G401 (cell line): ENCODE measurements at places on chromosomes 11 and 22. TPM values are rescaled to one million over a fixed set of nuclear protein-coding genes. Genes with fewer than 3 reads are reported as not detected.

Gene KCTD21
- 3.1 and 4.3 TPM in 2 replicates for total RNA-seq

Gene PPP2R5B
- 11.7 and 20.5 TPM in 2 replicates for total RNA-seq

Gene DGAT2
- total RNA-seq = 94.6 and 105 TPM in 2 replicates

Gene TYMP
- total RNA-seq = 3.1 and 4.4 TPM in 2 replicates

Gene CEP126
- total RNA-seq = 0.07 and 1.1 TPM in 2 replicates

Gene RFPL2
- 0.85 and 1.8 TPM in 2 replicates for total RNA-seq

Gene AGBL2
- total RNA-seq = not detected in 2 replicates

Gene FAM83F
- 0.12 and 0.27 TPM in 2 replicates for total RNA-seq

Gene MIAT
- total RNA-seq = 0.14 TPM in 1 of 2 replicates, not detected in the other

Gene MS4A7
- total RNA-seq = not detected in 2 replicates

Gene ZNF214
- total RNA-seq = 3.6 and 6.9 TPM in 2 replicates

Gene OR52I1
- total RNA-seq = not detected in 2 replicates

Gene TIMP3
- not detected in 2 replicates for total RNA-seq

Gene ZBED5
- total RNA-seq = 16.9 and 24.9 TPM in 2 replicates

Gene MUC2
- total RNA-seq = not detected in 2 replicates

Gene GRIK4
- 0.37 and 0.51 TPM in 2 replicates for total RNA-seq

Gene NELL1
- 0.34 and 0.86 TPM in 2 replicates for total RNA-seq

Gene DERL3
- not detected in 2 replicates for total RNA-seq

Gene FAM89B
- 28.1 and 58.6 TPM in 2 replicates for total RNA-seq

Gene ALX4
- 34.2 and 44.2 TPM in 2 replicates for total RNA-seq

Gene MISFA
- not detected in 2 replicates for total RNA-seq

Gene C11orf16
- not detected in 2 replicates for total RNA-seq

Gene OR4D5
- not detected in 2 replicates for total RNA-seq

Gene MYRF
- total RNA-seq = 0.71 and 1.4 TPM in 2 replicates

Gene GRIA4
- total RNA-seq = not detected in 2 replicates

Gene ANKRD49
- total RNA-seq = 13.2 and 17.7 TPM in 2 replicates

Gene PCNX3
- 27.4 and 29.0 TPM in 2 replicates for total RNA-seq

Gene OR2D2
- not detected in 2 replicates for total RNA-seq

Gene BATF2
- 0.37 and 4.1 TPM in 2 replicates for total RNA-seq

Gene PRODH
- 0.98 and 3.2 TPM in 2 replicates for total RNA-seq

Gene HSPB2
- total RNA-seq = 11.7 and 30.6 TPM in 2 replicates

Gene PKP3
- total RNA-seq = 1.1 and 7.9 TPM in 2 replicates

Gene TMEM45B
- total RNA-seq = not detected in 2 replicates

Gene CCDC81
- total RNA-seq = 49.2 and 50.8 TPM in 2 replicates

Gene OR10A2
- not detected in 2 replicates for total RNA-seq

Gene JAML
- not detected in 2 replicates for total RNA-seq

Gene SORL1
- total RNA-seq = 0.14 TPM in 1 of 2 replicates, not detected in the other

Gene CRYBB2
- total RNA-seq = 0.86 TPM in 1 of 2 replicates, not detected in the other

Gene LINC01488
- not detected in 2 replicates for total RNA-seq

Gene LRRN4CL
- 0.07 and 0.12 TPM in 2 replicates for total RNA-seq

Gene JHY
- total RNA-seq = 0.81 TPM in 1 of 2 replicates, not detected in the other

Gene HSPA8
- total RNA-seq = 2,144 and 3,148 TPM in 2 replicates

Gene LRRC56
- total RNA-seq = 0.03 and 1.0 TPM in 2 replicates

Gene APOA4
- not detected in 2 replicates for total RNA-seq

Gene SYTL2
- 16.0 and 16.8 TPM in 2 replicates for total RNA-seq

Gene PANX2
- 0.62 and 1.4 TPM in 2 replicates for total RNA-seq

Gene KRTAP5-10
- not detected in 2 replicates for total RNA-seq

Gene IFITM10
- total RNA-seq = not detected in 2 replicates

Gene GUCY1A2
- total RNA-seq = 7.6 and 13.8 TPM in 2 replicates

Gene OTOG
- not detected in 2 replicates for total RNA-seq

Gene BIRC3
- total RNA-seq = 0.07 TPM in 1 of 2 replicates, not detected in the other

Gene TECTA
- 0.17 and 0.37 TPM in 2 replicates for total RNA-seq
